Skeletal muscle cell (primary cell): ENCODE measurements at places on chromosomes 13 and 19.

DNA sequence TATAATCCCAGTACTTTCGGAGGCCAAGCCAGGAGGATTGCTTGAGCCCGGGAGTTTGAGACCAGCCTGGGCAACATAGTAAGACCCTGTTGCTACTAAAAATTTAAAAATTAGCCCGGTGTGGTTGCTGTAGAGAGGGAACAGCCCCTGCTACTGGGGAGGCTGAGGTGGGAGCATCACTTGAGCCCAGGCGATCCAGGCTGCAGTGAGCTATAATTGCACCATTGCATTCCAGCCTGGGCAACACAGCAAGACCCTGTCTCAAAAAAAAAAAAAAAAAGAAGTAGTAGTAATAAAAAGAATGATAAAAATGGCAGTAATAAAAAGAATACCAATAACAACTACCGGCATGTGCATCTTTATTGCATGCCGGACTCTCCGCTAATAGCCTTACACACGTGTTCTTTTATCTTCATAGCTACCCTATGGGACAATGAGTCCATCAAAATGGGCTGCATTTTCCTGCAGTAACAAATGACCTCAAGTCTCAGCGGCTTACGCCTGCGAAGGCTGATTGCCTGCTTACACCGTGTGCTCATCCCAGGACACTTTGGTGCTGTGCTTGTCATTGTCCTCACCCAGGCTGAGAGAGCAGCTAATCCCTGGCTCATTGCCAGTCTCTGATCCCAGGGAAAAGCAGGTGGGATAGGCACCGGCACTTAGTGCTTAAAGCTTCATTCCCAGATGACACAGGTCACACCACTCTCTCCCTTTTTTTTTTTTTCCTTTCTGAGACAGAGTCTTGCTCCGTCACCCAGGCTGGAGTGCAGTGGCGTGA lies 14.4 kb upstream of the SYCN start:
- no peak for DNase-seq

DNA sequence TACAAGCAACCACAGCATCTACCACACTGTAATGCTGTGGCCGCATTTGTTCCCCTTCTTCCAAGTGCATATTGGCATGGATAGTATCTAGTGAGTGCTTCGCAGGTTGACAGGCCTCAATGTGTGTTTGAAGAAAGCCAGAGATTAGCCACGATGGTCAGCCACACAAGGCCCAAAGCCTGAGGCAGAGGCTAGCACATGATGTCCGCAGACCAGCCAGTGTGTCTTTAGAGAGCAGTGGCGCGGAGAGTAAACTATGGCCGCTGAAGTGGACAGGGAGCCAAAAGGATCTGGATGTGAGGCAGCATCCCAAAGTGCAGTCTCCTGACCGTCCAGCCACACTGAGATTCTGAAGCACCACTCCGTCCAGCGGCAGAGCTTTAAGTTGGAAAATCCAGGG lies 36.0 kb downstream of the BRD4 start:
- DNase-seq: no peak

DNA sequence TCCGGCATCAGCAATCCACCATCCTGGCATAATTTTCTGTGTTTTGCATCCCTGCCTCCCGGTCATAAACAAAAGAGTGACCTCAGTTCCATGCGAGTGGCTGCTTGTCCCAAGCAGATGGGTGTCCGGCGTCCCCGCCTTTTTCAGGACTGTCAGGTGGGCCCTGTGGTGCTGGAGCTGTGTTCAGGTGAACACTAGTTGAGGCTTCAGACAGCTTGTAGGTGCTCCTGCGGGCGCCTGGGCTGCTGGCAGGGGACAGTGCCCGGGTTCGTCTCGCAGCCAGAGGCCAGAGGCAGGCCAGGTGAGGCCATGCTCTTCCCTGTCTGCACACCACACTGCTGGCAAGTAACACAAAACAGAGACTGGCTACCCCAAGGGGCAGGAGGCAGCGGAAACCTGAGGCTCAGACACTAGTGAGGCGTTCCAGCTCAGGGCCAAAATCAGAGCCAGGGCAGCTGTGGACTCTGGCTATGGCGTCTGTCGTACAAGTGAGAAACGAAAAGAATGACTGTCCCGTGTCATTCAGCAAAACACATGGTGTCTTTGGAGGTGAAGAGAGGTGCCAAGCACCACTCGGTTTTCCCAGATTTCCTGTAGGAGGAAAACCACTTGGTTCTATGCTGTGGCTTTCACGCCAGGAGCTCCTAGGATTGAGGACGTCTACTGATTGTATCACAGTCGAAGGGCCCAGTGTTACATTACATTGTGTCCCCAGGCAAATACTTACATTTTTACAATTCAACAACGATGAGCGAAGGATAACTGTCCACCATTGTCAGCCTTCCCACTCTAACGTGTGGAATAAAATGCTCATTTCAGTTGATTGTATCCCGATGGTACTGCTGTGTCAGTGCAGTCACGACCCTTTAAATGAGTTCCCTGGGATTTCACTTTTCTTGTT lies 104.0 kb downstream of the ATP11A start:
- DNase-seq: no peak

DNA sequence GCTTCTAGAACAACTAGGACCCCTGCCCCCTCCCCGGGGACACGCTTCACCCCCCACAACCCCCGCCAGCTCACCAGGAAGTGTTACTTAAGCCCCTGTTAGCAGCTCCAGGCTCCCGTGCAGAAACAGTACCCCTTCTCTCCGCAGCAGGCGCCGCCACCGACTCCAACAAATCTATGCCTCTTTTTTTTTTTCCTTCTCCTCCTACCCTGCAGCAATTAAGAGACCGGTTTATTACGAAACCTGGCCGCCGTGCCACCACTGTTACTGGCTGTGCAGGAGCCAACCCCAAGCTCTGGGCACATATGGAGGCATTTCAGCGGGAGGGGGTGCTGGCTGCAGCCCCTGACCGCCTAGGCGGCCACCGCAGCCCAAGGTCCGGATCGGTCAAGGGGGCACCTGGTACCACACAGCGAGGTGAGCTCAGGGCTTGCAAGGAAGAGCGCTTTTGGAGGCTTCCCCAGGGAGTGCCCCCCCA lies 2.4 kb downstream of the GADD45B start:
- no peak for DNase-seq

DNA sequence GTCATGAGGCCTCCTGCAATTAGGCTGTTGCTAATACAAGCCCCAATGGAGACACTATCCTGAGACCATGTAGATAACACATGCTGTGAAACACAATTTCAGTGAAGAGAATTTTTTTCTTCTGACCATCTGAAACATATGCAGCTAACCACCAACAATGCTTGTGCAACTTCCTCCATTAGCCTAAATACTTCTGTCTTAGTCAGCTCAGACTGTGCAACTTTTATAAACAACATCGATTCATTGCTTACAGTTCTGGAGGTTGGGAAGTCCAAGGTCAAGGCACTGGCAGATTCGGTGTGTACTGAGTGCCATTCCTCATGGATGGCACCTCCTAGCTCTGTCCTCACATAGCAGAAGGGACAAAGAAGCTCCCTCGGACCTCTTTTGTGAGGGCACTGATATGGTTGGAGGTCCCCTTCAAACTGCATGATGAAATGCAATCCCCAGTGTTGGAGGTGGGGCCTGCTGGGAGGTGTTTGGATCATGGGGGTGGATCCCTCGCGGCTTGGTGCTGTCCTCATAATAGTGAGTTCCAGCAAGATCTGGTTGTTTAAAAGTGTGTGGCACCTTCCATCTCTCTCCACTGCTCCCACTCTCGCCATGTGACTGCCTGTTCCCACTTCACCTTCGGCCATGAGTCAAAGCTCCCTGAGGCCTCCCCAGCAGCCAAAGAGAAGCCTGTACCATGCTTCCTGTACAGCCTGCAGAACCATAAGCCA lies 27.7 kb downstream of the STK24 start:
- peak; percentile 77 for DNase-seq

DNA sequence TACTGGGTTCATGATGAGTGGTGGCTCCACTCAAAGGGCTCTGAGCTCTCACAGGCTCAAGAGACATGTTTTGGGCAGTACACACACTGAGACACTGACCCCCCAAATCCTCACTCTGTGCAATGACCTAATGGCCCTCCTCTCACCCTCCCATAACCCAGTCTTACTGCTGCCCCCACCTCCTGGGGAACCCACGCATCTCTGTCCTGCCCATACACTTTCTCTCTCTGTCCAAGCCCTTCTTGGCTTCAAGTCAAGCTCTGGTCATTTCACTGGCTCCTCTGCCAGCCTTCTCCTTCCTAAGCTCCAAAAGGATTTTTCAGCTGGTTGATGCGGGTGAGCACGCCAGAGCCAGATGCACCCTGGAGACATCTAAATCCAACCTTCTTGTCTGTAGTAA lies 187.9 kb upstream of the TSHZ3 start:
- DNase-seq: no peak

DNA sequence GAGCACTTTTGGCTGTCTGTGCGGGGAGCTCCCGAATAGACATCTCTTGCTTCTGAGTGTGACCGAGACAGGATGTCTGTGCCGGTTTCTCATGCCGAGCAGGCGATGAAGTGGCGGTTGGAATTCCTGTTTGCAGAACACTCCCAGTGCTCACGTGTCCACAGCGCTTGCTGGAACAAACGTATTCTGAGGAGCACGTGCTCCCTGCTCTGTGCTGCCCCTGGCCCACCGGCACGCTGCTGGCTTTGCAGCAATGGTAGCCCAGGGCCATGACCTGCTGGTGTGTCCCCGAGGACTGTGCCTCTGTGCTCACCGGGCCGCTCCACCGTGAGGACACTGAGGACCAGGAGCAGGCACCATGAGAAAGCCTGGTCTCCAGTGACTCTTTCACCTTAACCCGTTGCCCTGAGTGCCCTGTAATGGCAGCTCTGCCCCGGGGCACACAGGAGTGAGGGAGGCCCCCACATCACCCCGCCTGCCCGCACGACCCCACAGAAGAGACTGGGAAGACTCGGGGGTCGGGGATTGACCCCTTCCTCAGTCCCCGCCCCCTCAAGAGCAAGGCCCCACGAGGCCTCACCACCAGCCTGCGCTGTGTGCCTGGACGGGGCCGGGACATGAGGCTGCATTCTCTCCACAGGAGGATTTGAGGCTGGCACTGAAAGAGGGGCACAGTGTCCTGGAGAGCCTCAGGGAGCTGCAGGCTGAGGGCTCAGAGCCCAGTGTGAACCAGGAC lies 40.0 kb upstream of the F7 start:
- DNase-seq: no peak

- DNase-seq: peak; percentile 58
Measured at GRCh38 chr19:4374498-4375163, 25.7 kb downstream of the SH3GL1 start.

DNA sequence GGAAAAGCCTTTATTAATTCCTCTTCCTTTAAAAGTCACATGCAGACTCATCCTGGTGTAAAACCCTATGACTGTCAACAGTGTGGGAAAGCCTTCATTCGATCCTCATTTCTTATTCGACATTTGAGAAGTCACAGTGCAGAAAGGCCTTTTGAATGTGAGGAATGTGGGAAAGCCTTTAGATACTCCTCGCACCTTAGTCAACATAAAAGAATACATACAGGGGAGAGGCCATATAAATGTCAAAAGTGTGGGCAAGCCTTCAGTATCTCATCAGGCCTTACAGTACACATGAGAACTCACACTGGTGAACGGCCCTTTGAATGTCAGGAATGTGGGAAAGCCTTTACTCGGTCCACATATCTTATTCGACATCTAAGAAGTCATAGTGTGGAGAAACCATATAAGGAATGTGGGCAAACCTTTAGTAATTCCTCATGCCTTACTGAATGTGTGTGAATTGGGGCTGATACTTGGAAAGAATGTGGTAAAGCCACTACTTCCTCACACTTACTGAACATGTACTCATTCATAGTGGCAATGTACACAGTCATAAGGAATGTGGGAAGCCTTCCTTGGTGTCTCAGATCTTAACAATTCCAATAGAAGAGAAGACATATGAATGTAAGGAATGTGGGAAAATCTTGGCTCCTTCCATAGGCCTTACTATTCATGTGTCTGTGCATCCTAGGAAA lies 18.8 kb downstream of the ZNF559 start:
- DNase-seq: no peak

GRCh38 chr13:106337096-106337850 lies 198.2 kb downstream of the EFNB2 start:
- peak; percentile 10 for DNase-seq

- DNase-seq: no peak
Measured at GRCh38 chr19:3075605-3076431, 13.5 kb upstream of the TLE5 start.

DNA sequence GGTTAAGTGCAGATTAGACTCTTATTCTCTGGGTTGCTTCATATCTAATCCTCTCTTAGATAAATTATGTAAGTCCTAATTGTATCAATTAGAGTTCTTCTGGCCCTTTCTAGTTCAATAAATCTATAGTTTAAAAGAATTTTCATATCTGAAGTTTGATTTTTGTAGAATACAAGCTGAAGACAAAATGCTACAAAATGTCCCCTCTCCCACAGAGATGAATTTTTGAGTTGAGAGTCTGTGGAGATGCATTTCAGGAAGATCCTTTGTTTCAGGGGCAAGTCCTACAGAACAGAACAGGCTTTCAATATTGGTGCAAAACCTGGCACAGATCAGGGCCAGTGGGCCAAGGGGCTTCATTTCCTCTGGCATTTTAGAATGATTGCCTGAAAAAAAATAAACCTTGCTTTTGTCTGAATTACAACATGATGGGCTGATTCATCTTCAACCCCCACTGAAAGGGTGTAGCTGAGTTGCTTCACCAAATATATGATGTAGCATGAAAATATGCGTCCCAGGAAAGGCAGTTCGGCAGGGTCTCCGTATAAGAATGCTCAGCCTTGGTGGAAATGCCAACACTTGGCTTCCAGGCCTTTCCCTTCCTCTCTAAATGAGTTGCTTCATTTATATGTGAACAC lies 6.4 kb upstream of the IPO5 start:
- peak; percentile 87 for DNase-seq

DNA sequence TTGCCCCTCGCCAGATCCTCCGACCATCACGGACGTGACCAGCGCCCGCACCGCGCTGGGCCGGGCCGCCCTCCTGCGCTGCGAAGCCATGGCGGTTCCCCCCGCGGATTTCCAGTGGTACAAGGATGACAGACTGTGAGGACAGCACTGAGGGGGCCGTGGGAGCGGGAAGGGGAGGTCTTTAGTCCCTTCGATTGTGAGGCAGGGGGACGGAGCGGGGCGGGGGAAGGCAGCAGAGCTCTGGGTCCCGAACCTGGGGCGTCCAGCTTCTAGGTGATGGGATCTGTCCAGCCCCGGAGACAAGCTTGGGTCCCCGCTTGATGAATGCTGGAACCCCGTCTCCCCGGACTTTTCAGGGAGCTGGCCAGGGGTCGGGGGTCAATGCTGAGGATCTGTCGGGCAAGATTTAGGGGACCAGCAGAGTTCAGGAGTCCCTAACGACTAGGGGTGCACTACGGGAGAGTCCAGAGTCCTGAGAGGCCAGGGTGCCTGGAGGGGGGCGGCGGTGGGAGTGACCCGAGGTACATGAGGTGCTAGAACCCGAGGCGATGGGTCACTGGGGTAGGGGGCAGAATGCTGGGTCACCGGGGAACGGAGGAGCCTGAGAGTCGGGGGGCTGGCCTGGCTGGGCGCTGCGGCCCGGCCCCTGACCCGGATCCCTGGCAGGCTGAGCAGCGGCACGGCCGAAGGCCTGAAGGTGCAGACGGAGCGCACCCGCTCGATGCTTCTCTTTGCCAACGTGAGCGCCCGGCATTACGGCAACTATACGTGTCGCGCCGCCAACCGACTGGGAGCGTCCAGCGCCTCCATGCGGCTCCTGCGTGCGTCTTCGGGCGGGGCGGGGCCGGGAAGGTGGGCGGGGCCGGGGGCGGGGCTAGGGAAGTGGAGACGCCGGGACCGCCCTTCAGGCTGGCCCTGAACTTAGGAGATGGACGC lies 14.6 kb downstream of the VSIG10L start:
- no peak for DNase-seq
